ENCODE measurements at places on chromosomes 11 and 22. TPM values are rescaled to one million over a fixed set of nuclear protein-coding genes. Genes with fewer than 3 reads are reported as not detected.

Gene OR52N4
- total RNA-seq: not detected

- no peak for DNase-seq
Observed at GRCh38 chr11:110935018-110935640, 222.9 kb upstream of the ARHGAP20 start.

Gene C22orf31
- not detected for total RNA-seq

Gene TRPM5
- not detected for total RNA-seq

DNA sequence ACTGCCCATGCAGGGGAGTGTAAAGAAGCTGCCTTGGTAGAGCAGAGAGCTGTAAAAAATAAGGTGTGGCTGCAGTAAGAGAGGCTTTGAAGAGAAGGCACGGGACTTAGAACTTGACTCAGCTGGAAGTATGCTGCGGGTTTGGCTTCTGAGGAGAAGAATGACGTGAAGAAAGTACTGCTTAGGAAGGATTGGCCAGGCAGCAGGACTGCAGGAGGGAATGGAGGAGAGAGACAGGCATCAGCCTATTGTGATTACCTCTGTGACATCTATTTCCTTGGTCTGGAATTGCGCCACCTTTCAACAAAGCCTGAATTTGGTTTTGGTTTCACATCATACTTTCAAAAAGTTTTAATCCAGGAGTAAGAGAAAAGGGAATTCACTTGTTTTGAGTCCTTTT is 22.5 kb downstream of the PRRG4 start:
- DNase-seq: peak; percentile 95

Gene MS4A4A
- total RNA-seq: not detected

GRCh38 chr22:42548597-42549330 is 5.0 kb upstream of the SERHL2 start:
- no peak for DNase-seq

DNA sequence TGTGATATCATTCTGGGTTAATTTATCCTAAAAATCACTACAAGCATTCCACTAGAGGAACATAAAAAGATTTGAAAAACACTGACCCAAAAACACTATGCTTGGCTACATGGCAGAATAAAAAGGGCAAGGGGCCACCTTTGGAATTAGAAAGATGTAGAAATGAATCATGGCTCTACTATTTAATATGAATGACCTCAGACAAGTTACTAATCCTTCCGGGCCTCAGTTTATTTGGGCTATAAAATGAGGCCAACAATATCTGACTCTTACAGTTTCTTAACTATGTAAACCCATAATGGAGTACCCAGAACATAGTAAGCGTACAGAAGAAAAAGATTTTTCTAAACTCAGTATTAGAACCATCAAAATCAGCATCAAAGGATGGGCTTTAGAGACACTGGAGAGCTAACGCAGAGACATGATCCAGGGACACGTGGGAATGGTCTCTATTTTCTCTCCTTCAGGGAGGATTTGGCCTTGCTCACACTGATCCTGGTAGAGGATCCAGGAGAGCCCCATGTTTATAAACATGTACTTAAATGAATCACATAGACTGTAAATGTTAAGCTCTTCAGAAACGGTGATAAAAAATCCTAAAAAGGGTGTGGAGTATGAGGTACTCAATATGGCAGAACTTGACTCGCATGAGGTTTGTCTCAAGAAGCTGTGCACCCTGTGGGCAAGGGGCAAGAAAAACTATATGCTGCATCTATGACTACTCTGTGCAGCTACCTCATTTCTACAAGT is 288.4 kb upstream of the PITPNB start:
- no peak for DNase-seq

- DNase-seq: no peak
Observed at GRCh38 chr22:45235851-45236342, 4.8 kb downstream of the KIAA0930 start.

Gene SCGB1A1
- total RNA-seq: not detected

- no peak for DNase-seq
Observed at GRCh38 chr11:61486779-61487178, 21.8 kb upstream of the LRRC10B start.

DNA sequence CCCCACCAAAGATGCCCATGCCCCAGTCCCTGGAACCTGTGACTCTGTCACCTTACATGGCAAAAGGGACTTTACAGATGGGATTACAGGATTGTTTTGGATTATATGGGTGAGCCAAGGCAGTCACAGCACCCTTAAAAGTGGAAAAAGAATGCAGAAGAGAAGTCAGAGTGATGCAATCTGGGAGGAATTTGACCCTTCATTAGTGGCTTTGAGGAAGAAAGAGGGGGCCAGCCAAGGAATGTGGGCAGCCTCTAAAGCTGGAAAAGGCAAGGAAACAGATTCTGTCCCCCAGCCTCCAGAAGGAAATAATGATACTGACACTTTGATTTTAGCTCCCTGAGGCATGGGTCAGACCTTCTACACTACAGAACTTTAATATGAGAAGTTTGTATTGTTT is 257.3 kb upstream of the ISX start:
- no peak for DNase-seq

- no peak for DNase-seq
Observed at GRCh38 chr11:57071829-57072228, 83.1 kb downstream of the OR5AK2 start.

DNA sequence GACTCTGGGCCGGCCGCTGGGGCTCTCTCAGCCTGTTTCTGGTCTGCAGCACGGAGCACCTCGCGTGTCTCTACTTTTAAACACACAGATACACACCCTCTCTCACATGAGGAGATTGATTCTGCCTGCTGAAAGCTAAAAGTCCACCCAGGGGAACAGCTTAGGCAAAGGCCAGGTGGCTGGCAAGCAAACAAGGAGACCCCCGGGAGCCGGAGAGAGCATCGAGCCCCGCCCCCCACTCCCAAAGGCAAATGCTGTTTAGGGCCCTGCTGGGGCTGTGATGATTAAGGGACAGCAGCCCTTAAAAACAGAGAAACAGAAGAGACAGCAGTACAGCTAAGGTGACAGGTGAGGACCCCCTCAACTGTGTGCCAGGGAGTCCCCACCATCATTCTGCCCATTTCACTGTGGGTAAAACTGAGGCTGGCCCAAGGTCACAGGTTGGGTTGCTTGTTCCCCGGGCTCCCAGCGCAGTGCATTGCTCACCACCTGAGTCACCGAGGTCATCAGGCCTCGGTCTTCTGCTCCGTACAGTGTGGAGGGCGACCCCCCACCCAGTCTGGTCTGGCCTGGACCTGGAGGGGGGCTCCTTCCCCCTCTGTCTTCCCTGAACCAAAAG is 6.8 kb downstream of the CABP7 start:
- DNase-seq: no peak

Gene ROBO4
- total RNA-seq: 1.5 TPM

DNA sequence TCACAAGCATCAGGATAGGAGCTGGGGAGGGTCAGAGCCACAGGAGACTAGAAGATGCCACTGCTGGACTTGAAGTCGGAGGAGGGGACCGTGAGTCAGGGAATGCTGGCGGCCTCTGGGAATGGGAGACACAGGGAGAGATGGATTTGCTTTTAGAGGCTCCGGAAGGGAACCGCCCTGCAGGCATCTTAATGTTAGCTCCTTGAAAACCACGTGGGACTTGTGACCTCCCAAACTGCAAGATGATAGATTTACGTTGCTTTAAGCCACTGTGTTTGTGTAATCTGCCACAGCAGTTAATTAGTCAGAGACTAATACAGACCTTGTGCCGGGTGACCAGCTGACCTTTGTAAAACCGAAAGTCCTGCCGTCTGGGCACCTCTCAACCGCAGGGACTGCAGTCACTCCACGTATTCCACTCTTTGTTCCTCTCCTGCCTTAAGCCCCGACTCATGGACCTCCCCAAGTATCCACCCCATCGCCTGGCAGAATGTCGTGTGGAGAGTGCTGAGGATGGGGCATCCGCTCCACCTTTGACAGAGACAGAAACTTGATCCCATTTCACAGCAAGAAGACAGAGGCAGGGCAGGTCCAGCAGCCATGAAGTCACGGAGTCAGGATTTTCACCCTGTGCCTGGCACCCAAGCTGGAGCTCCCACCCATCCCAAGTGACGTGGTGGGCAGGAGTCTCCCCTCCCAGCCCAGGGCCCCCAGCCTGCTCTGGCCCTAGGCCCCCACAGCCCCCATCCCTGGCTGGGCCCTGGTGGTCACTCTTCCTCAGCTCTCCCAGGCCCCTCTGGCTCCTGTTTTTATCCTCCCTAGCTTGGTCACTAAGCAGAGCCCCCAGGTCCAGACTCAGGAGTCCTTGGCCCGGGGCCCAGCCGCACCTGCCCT is 19.4 kb upstream of the CTSD start:
- no peak for DNase-seq

DNA sequence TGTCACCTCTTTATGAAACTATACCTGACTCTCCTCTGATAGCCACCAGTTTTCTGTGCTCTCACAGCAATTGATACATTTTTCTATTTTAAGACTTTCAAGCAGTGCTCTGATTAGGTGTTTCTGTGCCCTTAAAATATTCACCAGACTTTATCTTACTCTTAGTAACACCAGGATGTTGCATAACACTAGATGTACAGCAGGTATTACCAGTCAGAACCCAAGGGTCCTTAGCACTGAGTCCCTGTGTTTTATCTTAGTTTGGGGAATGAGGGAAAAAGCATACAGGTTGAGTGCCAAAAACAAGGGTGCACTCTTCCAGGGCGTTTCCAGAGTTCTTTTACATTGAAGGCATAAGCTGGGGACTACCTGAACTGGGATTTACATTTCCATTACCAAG is 51.4 kb downstream of the COPB1 start:
- DNase-seq: no peak

Gene C11orf91
- 0.41 TPM for total RNA-seq

Gene UBQLNL
- total RNA-seq: not detected

Gene MCAM
- 34.0 TPM for total RNA-seq

- DNase-seq: no peak
Observed at GRCh38 chr11:65026810-65027209, 429 bp upstream of the SNX15 start.

Gene MYO18B
- not detected for total RNA-seq

GRCh38 chr11:58786693-58787092 is 55.0 kb upstream of the GLYAT start:
- no peak for DNase-seq

- DNase-seq: no peak
Observed at GRCh38 chr11:72758304-72758689, 6.1 kb upstream of the ARAP1 start.

DNA sequence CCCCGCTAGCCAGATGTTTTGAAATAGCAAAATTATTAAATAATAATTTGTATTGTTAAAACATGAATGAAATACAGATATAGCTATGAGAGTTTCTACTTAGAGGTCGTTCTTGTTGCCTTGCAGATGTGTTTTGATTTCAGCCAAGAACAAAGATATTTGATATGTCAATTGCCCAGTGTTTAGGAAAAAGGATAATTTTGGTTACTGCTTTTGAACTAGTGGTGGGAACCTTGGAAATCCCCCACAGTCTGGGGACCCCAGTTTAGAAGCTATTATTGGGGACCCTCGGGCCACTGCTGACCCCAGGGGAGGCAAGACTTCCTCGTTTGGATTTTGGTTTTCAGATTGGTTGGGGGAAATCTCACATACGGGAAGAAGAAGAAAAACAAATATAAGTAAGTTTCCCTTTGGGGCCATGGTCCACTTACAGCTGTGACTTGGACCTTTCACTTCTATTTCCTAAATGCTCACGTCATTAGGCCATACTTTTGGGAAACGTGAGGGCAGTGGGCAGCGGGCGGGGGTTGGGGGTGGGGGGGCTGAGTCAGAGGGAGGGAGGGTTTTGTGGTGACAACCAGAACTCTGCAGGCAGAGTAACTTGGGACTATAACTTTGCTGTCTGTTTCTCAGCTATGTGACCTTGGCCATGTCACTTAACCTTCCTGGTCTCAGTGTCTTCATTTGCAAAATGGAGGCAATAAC is 37.0 kb downstream of the LDLRAD3 start:
- DNase-seq: no peak

GRCh38 chr22:50274311-50274710 is 4.1 kb upstream of the MAPK11 start:
- DNase-seq: no peak

Gene SAA4
- not detected for total RNA-seq

DNA sequence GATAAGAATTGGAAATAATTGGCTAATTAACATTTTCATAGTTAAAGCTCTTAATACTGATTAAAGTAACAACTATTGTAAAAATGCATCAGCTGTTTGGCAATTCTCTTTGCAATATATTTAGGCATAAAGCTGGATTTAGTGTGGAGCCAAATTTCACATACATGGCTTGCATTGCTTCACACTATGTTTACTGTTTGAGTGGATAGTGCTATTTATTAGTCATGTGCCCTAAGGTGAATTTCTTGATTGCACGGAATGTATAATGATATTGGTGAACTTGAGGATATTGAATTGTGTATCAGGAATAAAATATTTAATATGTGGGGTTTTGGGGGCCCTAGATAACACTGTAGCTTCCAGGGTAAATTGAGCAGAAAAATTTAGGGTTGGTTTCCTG is 100.9 kb downstream of the AASDHPPT start:
- DNase-seq: no peak

- no peak for DNase-seq
Observed at GRCh38 chr11:70885281-70886231, 366.8 kb downstream of the SHANK2 start.

Gene CYP2D6
- 0.71 TPM for total RNA-seq

Gene MOGAT2
- total RNA-seq: not detected

GRCh38 chr11:61787928-61788491 is 4.4 kb downstream of the TMEM258 start:
- DNase-seq: peak; percentile 29

Gene GTSE1
- 23.8 TPM for total RNA-seq

Gene GPHA2
- not detected for total RNA-seq

Gene CDKN1C
- 2.4 TPM for total RNA-seq

- peak; percentile 99 for DNase-seq
Observed at GRCh38 chr11:57798905-57799559, 37.4 kb downstream of the CTNND1 start.

GRCh38 chr22:42026705-42027104 is 28.1 kb downstream of the WBP2NL start:
- DNase-seq: no peak

Gene TCN2
- total RNA-seq: 1.8 TPM

DNA sequence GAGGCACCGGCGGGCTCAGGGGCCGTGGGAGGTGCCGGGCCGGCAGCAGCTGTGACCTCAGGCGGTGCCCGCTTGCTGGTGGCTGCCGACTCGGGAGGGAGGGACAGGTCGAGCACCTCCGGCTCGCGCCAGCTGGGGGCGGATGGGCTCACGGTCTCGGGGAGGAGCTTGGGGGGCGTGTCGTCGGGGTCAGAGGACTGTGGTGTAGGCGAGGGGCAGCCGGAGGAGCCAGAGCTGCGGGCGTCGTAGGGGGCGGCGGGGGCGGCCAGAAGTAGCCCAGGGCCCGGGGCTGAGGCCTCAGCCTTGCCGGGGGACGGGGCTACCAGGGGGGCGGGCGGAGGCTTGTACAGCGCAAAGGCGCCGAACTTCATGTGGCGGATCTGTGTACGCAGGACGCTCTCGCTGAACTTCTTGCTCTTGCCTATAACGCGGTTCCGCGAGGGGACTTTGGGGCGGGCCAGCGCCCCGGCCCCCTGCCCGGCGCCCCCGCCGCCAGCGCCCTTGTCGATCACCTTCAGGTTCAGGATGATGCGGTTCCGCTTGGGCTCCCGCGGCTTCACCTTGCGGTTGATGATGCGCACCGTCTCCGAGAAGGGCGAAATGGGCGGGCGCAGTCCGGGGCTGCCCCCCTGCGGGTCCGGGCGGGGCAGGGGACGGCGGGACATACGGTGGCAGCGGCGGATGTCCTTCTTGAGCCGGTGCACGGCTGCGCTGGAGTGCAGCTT is 5.5 kb downstream of the CBX6 start:
- DNase-seq: no peak

Gene TMEM258
- 133 TPM for total RNA-seq

GRCh38 chr11:76839311-76839710 is 21.4 kb upstream of the ACER3 start:
- no peak for DNase-seq

- no peak for DNase-seq
Observed at GRCh38 chr11:119791701-119792151, 62.7 kb upstream of the NECTIN1 start.

Gene TSGA10IP
- not detected for total RNA-seq
